NCI-H2171 (cell line): ENCODE measurements at places on chromosomes 12 and 14.

DNA sequence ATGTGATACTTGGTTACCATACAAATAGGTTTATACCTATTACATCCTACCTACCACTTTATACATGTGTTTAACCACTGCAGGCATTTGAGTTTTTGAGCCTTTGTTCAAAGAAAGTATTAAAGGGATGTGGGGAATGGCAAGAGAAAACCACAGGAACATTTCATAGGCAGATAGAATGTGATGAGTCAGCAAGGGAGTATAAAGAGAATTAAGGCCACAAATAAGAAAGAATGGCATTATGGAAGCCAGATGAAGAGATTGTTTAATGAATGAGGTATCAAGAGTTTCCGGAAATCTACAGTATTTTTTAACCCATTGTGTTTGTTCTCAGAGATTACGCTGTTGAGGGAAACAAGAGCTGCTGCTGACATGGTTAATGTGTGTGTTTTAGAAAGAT, 66.9 kb downstream of the METTL25 start:
- no peak for DNase-seq

GRCh38 chr12:30973175-30973574, 46.6 kb downstream of the TSPAN11 start:
- DNase-seq: no peak

GRCh38 chr12:116009805-116010204, 267.7 kb downstream of the MED13L start:
- DNase-seq: no peak

- DNase-seq: no peak
These were observed 784.6 kb downstream of the LRFN5 start for GRCh38 chr14:42391146-42391834.

- no peak for DNase-seq
These were observed 5.9 kb downstream of the LRRC9 start for GRCh38 chr14:59925797-59926196.

DNA sequence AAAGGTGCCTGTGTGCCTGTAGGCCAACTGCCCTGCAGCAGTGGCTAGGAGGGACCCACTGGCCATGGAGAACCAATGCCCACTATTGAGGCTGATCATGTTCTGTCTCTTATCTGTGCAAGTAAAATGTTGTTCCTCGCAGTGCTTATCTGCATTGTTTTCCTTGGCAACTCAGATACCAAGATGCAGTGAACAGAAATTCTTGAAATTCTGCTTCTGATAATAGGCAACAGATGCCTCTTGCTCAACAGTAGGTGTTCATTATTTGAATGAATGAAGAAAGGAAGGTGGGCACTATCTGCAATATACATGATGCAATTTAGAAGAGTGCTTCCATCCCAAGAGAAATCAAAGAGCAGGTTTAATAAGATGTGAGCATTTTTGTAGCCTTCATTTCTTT, 232.2 kb downstream of the NUAK1 start:
- no peak for DNase-seq

- no peak for DNase-seq
These were observed 1.2 kb upstream of the NID2 start for GRCh38 chr14:52070051-52070431.

GRCh38 chr14:95044463-95045105, 112.7 kb downstream of the DICER1 start:
- DNase-seq: no peak

- DNase-seq: no peak
These were observed 19.5 kb upstream of the HIGD1C start for GRCh38 chr12:50932787-50933280.

GRCh38 chr14:65101631-65102440, 481 bp downstream of the MAX start:
- no peak for DNase-seq

DNA sequence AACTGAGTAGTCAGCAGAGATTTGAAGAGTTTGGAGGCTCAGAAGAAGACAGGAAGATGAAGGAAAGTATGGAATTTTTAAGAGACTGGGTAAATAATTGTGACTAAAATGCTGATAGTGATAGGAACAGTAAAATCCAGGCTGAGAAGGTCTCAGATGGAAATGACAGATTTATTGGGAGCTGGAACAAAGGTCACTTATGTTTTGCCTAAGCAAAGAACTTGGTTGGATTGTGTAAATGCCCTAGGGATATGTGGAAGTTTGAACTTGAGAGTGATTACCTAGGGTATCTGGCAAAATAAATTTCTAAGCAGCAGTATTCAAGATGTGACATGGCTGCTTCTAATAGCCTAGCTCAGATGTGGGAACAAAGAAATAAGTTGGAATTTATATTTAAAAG, 180.9 kb downstream of the TRHDE start:
- DNase-seq: no peak

- no peak for DNase-seq
These were observed 751 bp downstream of the PSMB5 start for GRCh38 chr14:23033801-23034497.

DNA sequence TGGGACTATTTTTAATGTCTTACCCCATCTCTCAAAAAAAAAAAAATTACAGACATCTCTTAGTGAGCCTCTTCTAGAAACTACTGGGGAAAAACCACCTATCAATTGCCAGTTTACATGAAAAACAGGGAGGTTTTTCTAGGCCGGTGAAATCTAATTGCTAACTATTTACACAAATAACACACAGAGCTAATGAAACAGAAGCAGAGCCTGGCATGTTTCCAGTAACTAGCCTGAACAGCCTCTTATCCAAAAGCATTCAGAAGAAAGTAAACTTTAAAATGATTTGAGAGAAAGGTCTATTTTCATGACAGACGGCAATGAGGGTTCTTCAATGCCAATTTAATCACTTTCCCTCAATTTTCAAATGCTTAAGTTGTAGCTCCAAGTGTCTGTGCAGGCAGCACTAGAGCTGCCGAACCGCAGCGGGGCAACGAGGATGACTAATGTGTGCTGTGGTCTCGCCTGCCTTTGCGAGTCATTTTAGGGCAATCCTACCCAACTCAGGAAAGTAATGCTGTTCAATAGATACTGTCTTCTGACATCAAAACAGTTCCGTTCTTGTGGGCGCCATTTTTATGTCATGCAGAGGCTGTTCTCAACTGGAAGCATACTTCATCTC, 84.6 kb downstream of the SETD3 start:
- no peak for DNase-seq

- DNase-seq: no peak
These were observed 82.3 kb downstream of the KCNMB4 start for GRCh38 chr12:70448371-70448770.

- DNase-seq: no peak
These were observed 2.3 kb upstream of the GLIPR1 start for GRCh38 chr12:75478116-75478794.

DNA sequence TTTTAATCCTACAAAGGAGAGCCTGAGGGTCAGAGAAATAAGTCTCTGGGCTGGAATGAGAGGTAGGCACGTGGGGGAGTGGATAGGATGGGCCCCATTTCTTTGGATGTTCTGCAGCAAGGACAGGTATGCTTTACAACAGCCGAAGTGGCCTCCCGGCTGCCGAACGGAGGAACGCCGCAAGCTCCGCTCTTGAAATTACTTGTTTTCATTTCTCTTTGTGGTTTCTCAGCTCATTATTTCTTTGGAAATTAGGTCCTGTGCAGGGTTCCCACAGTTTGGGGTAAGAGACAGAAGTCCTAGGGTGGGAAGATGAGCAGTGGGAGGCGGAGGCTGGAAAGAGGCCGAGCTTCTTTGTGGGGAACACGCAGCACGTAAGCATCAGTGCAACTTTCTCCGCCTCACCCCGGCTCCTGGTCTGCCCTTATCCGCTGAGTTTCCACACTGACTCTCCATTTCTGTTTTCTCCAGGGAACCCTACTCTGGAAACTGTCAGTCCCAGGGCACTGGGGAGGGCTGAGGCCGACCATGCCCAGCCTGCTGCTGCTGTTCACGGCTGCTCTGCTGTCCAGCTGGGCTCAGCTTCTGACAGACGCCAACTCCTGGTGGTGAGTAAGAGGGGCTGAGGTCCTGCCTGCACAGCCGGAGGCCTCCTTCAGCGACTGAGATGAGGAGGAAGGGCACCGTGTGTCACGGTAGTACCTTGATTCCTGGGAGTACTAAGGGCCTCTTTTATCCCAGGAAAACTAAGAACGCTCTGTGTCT, 2.0 kb downstream of the WNT5B start:
- no peak for DNase-seq
